Stimulated activated CD4-positive, alpha-beta T cell treated with anti-CD3 and anti-CD28 coated beads, Interleukin-12 subunit alpha, Interleukin-12 subunit beta, amount 100 ng/mL, for 4 hours (primary cell): ENCODE measurements at places on chromosomes 3 and 15.

GRCh38 chr3:62597491-62597890 is 224.1 kb upstream of the FEZF2 start:
- no peak for DNase-seq

DNA sequence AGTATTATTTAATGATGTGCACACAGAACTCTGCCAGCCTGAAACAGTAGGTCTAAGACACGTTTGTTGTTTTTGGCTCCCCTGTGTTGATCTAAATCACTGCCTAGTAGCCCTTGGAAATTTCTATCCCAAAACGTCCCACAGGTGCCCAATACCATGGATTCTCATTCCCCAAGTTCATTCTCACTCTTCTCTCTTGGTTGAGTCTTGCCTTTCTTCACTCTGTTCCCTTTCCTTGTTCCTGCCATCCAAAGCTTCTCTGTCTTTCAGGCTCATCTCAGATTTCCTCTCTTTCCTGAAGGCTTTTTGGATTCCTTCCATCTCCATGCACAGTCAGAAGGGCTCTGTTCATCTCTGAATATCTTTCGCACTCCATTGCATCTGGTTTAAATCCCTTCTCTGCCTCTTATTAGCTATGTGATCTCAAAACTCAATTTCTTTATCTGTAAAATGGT is 54.2 kb downstream of the PPARG start:
- DNase-seq, result no peak

- DNase-seq, result no peak
Measured at GRCh38 chr3:11832981-11833905, 13.4 kb downstream of the TAMM41 start.

GRCh38 chr3:160754371-160754854 is 1.6 kb upstream of the PPM1L start:
- no peak for DNase-seq

DNA sequence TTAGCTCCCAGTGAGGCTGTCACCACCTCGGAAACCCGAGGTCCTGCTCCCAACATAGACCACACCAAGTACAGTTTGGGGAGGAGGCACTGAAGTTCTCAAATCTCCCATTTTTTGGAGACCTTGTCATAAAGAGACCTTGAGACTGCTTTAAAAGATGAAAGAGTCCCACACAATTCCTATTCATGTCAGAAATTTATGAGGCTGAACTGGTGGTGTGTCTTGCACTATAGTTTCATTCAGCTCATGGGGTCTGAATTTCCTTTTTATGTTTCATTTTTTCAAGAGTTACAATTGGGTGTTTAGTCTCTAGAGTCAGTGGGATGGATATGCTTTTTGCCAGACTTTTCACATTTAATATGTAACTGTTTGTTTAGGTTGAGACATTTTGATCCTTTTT is 318.1 kb upstream of the LRRFIP2 start:
- DNase-seq, result no peak

DNA sequence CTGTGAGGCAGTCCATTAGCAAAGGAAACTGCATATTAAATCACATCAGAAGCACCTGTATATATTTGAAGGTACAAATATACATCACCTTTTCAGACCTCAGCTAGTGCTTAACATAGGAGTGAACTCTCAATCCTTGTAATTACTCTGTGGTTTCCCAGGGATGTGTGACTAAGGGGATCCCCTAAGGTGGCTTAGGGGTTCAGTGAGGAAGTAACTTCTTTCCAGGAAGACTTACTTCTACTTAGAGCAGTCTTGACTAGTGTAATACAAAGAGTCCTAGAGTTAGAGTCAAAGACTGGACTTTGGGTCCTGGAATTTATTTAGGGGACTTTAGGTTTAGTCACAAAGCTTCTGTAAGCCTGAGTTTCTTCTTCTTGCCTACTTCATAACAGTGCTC is 8.7 kb upstream of the SUMF1 start:
- no peak for DNase-seq

DNA sequence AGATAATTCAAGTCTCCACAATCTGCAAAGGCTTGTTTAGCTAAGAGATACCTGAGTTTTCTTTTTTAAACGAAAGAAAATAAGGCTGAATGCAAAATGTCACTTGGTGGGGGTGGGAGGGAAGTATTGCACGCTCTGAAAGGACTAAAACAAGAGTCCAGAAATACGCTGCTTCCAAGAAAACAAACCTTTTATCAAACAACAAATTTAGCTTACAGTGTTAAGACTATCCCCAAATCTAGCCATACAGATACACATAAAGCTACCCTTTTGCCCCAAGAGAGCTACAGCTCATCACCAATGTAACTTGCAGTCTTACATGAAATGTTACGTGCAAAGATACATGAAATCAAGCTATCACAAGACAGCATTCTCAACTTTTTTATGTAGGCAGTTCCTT is 522.5 kb downstream of the FOXP1 start:
- no peak for DNase-seq

GRCh38 chr3:162295323-162295983 is 798.8 kb downstream of the OTOL1 start:
- DNase-seq, result no peak

DNA sequence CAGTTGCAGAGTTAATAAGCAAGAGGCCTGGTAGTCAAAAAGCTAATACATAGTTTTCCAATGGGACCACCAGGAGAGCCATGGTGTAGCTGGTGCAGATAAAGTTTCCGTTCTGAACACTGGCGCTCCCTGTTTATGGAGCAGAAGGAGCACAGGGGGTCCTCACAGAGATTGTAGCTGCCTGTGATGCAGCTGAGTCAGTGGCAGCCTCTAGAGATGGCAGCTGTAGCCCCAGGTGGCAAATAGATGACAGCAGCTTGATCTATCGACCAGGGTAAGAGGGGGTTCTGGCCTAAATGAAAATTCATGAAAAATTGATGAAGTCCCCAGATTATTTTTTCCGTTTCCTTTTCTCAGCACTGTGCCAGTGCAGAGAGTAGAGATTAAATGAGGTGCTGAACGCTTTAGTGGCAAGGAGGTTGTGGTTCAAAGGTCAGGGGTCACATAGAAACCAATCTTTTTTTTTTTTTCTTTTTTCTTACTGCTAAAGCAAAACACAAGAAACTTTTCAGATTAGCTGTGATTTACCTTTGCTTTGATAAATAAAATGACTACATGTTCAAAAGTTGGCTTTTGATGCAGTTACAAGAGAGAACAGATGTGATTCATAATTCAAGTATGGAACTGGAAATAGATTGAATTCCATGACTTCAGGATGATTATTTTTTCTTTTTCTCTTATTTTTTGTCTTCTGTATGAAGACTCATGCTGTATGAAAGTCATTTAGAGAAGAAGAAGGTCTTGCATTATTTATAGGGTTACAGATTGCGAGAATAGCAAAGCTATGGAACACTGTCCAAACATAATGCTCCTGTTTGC is 63.3 kb downstream of the ROBO2 start:
- DNase-seq, result no peak

DNA sequence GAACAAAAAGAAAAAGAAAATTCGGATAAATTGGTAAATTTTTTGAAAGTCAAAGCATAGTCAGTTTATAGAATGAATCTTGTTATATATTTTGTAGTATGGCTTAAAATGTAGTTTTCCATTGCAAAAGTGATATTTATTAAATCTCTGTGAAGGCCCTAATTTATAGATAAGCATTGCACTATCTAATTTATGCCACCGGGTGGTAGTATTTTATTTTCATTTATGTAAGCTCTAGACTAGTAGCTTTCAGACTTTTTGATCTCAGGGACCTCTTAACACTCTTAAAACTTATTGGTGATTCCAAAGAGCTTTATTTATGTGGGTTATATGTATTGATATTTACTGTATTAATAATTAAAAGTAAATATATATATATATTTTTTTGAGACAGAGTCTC is 133.9 kb upstream of the LRRFIP2 start:
- no peak for DNase-seq

- no peak for DNase-seq
Measured at GRCh38 chr15:22229990-22230819, 149.9 kb downstream of the OR4M2 start.

DNA sequence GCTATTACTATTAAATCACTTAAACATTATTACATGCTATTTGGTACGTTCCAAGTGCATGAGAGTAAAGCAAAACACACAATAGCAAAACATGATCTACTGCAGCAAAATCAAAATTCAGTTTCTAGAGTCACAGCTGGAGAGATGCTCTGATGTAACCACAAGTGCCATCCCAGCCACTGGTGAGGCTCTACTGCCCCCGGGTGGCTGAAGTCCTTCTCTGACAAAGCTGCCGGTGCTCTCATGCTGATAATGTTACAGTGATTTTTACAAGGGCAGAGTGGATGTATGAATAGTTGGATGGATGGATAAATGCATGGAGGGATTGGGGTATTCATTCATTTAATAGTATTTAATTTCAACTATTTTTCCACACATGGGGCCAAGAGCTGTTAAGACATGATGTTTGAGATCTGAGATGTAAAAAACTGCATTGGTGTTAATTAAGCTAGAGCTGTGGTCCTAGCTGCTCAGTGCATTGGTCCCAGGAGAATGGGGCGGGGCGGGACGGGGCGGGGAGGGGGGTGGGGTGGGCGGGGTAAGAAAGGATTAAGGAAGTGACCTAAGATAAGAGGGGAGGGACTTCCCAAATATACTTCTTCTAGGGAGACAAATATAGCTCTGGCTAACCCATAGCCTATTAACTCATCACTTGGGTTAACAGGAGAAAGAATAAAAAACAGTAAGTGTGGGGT is 5.3 kb upstream of the SPESP1 start:
- peak; percentile 60 for DNase-seq

DNA sequence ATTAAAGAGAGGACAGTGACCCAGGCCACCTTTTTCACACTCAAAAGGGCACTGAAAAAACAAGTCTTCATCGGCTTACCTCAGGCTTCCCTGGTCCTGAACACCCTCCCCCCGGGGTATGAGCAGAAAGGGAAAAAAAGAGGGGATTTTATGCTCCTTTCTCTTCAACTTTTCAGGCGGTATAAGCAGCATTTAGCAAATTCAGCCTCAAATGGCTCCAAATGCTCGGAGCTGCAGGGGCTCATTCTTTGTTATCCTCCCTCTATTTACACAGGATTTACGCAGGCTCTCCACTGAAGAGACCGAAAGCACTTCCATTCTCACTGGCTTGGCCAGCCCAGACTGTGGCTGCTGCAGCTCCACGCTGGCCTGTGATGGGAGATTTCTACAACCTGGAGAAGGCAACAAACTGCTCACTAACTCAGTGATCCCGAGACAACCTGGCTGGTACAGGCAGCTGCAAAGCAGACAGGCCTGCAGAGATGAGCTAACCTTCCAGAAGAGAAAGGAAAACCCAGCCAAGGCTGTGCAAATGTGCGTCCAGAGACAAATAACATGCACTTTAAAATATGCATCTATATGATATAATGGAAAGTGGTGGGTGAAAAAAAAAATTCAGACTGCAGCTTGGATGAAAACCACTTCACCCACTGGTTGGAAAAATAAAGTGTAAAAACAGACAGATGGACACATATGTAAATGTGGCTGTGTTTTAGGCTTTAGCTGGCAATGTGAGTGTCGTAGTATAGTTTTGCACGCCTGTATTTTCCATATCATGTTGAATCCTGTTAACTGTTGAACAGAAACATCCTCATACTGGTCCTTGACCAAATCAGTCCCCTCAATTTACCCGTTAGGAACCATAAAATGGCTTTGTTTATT is 54.2 kb downstream of the MEIS2 start:
- no peak for DNase-seq

GRCh38 chr3:161310649-161311423 is 60.5 kb downstream of the SPTSSB start:
- DNase-seq, result no peak

DNA sequence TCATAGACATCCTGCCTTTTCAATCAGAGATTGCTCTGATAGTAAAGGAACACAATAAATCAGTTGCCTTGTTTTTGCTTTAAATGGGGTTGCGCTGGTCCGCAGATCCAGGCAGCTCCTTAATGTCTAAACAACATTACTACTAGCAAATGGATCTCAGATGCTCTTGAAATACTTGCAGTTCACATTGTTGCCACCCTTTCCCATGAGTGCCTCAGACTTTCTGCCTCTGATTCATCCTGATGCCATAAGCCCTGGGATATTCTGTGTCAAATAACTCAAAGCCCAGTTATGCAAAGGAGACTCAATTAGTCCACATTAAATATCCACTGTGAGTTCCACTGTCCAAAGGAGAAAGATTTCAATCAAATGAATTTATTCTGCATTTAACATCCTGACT is 196.7 kb downstream of the PLCH1 start:
- no peak for DNase-seq

GRCh38 chr3:61897848-61898247 is 336.5 kb downstream of the PTPRG start:
- no peak for DNase-seq

- DNase-seq, result peak; percentile 28
Measured at GRCh38 chr3:57557085-57557537, 1.0 kb downstream of the PDE12 start.

GRCh38 chr3:71955240-71956068 is 170.5 kb upstream of the PROK2 start:
- peak; percentile 21 for DNase-seq

GRCh38 chr3:157514371-157514895 is 11.2 kb upstream of the VEPH1 start:
- no peak for DNase-seq

GRCh38 chr3:54257125-54257720 is 134.9 kb downstream of the CACNA2D3 start:
- no peak for DNase-seq

DNA sequence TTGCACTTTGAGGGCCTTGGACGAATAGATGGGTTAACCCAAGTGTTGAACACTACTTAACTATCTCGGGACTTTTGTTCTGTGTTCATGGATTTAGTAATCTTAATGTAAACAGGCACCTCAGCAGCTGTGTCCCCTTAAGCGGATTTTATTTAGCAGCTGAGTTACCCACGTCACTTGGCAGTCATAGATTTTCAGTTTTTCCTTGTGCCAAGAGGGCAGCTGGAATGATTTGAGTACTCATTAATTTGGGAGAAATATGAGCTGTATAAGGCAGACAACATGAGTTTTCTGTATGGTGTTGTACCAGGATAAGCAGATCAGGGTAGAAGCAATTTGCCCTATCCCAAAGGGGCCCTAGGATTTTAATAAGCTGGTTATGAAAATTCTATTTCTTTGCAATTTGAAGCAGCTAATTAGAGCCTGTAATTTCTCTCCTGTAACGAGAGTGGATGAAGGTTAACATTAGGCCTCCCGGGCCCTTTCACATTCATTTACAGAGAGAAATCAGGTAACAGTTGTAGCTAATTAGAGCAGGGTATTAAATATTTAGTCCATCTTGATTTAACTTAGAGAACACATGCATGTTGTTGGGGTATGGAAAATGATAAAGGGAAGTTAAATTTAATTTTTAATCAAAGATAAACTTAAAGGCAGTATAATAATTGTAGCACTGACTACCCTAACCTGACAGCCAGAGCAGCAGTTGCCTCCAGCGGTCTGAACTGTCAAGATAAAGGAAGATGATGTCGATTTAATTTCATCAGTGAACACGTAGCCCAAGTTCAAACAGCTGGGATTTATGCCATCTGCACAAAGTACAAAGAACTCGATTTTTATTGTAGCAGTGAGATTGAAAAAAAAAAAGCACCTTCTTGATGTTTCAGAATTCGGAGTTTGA is 194.5 kb downstream of the LRTM1 start:
- DNase-seq, result no peak
